ENCODE measurements at places on chromosomes 13 and 19. TPM values are rescaled to one million over a fixed set of nuclear protein-coding genes. Genes with fewer than 3 reads are reported as not detected.

- DNase-seq = no peak
Measured at GRCh38 chr13:47826471-47826870, 174.6 kb downstream of the SUCLA2 start.

DNA sequence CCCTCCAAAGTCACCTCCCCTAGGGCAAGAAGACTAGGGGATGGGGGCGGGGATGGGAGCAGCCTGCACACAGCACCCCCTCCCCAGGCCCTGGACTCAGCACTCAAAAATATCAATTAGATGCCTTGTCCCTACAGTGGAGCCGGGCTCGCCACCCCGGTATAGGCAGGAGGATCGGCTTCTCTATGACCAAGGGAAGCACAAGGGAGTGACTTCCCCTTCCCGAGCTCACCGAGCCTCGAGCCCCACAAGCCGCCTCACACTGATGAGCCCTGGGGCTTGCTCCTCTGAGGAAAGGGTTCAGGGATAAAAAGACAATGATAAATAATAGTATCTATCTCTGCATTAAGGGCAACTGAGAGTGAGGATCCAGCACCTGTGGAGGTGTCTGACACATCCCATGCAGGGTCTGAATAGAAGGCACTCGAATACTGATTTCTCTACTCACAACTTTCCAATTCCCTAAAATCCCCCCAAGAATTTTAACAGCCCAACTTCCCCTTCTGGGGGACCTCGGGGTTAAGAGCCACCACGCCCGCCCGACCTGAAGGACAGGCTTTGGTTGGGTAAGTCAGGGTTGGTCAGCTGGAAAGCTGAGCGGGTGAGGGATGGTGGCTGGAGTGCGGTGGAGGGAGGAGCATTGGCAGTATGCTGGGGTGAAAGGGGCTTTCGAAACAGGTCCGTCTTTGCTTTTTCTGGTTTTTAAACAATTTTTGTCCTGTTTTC, 51.3 kb downstream of the STK24 start:
- DNase-seq = no peak

DNA sequence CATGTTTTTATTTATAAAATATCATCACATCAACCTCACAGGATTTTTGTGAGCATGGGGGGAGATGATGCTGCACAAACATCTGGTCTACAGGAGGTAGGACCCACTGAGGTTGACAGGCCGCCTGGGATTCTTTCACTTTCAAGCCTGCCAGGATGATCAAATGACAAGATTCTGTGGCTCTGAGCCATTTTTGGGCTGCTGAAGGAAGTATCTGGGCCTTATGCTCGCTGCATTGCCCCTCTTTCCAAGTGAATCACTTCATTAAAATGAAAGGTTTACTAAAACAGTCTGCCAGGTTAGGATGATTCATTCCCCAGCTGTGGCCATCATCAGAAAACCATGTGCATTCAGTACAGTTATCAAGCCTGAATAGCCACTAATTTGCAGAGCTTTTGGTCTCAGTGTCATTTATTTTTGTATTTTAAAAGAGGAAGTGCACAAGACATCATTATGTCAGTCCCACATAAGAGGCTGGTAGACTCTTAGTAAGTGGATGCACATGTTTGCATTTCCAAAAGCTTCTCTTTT, 34.4 kb downstream of the STARD13 start:
- DNase-seq = no peak

DNA sequence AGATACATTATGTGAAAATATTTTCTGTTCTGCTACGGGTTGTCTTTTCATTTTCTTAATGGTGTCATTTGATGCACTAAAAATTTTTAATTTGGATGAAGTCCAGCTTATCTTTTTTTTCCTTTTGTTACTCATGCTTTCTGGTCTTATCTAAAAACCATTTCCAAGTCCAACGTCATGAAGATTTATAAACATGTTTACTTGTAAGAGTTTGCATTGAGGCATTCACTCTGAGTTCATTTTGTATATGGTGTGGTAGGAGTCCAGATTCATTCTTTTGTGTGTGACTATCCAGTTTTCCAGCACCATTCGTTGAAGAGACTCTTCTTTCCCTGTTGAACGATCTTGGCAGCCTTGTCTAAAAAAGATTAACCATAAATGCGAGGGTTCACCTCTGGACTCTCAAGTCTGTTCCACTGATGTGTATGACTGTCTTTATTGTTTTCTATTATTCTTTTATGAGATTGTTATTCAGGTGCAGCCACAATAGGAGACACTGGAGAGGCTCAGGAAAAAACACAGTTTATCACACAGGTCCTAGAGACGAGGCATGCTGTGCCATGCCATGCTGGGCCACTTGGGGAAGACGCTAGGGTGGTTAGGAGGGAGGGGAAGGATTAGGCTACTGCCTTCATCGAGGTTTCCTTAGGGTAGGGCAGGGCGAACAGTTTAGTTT, 35.0 kb downstream of the NAA16 start:
- no peak for DNase-seq

DNA sequence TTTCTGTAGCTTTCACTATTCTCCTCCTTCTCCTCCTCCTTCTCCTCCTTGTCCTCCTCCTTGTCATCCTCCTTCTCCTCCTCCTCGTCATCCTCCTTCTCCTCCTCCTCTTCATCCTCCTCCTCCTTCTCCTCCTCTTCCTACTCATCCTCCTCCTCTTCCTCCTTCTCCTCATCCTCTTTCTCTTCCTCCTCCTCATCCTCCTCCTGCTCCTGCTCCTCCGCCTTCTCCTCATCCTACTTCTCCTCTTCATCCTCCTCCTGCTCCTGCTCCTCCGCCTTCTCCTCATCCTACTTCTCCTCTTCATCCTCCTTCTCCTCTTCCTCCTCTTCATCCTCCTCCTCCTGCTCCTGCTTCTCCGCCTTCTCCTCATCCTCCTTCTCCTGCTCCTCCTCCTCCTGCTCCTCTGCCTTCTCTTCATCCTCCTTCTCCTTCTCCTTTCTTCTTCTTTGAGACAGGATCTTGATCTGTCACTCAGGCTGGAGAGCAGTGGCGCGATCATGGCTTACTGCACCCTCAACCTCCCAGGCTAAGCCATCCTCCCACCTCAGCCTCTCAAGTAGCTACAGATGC, 36.3 kb downstream of the TRPM4 start:
- no peak for DNase-seq

- DNase-seq = no peak
Measured at GRCh38 chr13:42173789-42174343, 98.1 kb upstream of the AKAP11 start.

DNA sequence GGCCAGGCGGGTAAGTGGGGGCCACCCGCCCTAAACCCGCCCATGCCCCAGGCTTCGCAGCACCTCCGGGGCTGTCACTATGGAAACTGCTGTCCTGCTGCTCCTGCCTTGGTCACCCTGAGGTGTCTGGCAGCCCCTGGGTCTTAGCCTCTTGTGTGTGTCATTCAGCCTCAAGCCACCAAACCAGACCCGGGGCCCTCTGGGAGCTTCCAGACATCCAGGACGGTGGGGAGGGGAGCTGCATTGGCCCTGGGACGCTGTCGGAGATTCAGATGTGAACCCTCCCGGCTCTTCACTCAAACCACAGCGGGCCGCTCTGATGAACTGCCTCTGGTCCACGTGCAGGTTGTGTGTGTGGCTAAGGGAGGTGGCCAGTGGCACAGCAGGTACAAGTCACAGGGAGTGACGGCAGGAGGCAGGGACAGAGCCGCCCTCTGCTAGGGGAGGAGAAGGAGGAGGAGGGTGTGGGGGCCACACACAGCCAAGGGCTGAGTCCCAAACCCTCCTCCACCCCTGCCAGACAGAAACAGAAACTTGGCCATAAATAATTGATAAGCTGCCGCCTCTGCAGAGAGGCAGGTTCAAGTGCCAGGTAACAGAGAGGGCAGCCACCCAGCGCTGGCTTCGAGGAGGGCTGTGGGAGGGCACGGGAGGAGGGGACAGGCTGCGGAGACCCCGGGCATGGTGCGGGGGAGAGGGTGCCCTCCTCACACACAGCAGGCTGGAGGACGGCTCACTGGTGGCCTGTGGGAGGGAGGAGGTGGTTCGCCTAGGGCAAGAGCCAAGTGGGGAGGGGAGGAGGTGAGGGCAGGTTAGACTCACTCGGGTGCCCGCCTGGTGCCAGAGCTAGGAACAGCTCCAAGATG, 8.0 kb downstream of the NANOS3 start:
- no peak for DNase-seq

DNA sequence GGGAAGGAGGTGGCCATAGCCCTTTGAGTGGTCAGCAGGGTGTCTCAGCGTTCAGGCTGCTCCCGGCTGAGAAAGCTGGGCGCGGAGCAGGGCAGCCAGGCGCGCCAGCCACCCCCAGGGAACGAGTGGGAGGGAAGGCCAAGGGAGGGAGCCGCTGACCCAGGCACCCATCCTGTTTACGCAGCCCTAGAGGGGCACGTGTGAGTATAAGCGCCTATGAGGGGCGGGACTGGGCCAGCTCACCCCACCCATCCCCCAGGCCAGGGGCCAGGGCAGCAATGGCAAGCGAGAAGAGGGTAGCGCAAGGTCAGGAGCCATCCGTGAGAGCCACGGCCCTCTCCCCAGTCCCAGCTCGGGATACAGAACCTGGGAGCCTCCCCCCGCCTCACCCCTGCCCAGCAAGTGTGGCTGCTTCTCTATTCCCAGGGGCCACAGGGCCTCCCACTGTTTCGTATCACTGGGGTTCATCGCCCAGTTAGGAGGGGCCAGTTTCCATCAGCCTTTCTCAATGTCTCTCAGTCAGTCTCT, 897 bp upstream of the DMKN start:
- no peak for DNase-seq

- no peak for DNase-seq
Measured at GRCh38 chr13:100382785-100383184, 205.8 kb downstream of the GGACT start.

DNA sequence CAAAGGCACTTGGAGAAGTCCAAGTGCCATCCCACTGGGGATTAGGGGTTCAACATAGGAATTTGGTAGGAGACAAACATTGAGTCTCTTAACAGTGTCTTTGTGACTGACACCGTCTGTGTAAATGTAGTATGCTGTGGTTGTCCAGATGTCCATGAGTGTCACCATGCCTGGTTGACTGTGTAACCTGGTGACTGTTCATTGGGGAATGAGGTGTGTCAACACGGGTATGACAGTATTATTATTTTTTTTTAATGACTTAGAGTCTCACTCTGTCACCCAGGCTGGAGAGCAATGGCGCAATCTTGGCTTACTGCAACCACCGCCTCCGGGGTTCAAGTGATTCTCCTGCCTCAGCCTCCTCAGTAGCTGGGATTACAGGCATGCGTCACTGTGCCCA, 16.2 kb downstream of the PKN1 start:
- no peak for DNase-seq

Gene CRLF1
- total RNA-seq = not detected

Gene NDUFB7
- 67.2 TPM for total RNA-seq

Gene IFNL3
- not detected for total RNA-seq
